ENCODE measurements at places on chromosomes 6 and 20.

GRCh38 chr6:80940571-80940970 is 811.9 kb downstream of the TENT5A start:
- no peak for DNase-seq

DNA sequence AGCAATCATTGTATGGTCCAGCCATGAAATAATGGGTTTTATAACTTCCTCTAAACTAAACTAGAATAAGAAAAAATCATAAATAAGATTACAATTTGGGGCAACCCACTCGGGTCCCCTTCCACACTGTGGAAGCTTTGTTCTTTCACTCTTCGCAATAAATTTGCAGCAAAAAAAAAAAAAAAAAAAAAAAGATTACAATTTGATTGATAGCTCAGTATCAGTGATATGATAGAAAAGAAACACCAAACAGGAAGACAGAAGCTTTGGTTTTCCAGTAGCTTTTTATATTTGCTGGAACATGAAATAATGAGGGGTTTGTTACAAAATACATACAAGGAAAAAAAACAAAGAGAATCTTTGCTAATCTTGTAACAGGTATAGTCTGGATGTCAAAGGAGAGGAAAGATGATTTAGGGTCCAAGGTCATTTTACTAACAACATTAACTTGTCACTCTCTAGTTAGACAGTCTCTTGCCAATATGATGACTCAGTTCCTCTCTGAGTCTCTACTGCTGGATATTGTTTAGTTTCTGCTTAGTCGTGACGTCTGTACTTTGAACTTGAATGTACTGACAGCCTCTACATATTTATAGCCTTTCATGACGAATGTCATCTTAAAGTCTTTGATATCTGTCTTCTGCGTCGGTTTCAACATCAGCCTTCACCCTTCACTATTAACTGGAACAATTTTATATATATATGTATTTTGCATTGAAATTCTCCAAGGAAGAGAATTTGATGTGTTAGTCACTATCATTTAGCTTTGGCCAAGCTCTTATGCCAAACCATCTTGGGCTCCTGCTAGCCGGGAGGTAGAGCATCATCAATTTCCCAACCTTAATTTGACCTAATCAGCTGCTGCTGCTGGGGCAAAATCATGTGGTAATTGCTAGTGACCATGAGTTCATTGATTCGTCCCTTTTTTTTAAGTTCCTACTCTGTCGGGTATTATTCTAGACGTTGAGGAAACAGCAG is 213.1 kb upstream of the STXBP5 start:
- DNase-seq = no peak

DNA sequence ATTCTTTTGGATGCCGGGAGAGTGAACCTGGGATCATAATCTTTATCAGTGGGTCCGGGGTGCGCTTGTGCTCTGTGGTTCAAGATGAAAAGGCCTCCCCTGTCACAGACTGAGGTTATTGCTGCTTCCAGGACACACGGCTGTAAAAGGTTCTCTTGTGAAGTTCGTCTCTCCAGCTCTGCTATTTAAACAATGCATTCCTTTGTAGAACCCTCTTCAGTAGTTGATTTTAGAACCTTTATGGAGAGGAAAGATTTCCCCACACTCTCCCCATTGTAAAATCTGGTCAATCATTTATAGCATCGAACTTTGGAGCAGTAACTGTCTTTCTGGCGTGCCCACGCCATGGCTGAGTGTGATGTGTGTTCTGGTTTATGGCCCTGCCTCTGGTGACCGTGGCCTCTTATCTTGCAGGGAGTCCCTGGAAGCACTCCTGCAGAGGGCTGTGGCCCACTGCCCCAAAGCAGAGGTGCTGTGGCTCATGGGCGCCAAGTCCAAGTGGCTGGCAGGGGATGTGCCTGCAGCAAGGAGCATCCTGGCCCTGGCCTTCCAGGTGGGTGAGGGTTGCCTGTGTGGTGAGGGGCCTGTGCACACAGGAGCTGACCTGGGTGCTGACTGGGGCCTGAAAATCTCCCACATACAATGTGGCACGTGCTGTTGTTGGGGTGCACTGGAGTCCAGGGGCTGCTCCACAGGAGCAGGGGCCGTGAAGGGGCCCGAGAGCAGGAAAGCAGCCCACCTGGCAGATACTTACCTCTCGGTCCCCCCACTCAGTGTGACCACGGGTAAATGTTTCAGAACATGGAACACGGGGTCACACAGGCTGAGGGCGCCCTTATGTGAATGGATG is 11.6 kb upstream of the C20orf204 start:
- no peak for DNase-seq

DNA sequence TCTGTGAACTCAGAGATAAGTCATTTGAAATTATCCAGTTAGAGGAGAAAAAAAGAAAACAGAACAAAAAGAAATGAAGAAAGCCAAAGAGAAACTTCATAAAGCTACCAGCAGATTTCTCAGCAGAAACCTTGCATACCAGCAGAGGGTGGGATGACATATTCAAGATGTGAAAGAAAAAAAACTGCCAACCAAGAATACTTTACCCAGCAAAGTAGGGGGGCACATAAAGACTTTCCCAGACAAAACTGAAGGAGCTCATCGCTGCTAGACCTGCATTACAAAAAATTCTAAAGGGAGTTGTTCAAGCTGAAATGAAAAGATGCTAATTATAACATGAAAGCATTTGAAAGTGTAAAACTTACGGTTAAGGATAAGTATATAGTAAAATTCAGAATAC is 246.3 kb downstream of the FNDC1 start:
- DNase-seq = no peak

GRCh38 chr6:21750575-21750974 is 157.0 kb downstream of the SOX4 start:
- DNase-seq = no peak

DNA sequence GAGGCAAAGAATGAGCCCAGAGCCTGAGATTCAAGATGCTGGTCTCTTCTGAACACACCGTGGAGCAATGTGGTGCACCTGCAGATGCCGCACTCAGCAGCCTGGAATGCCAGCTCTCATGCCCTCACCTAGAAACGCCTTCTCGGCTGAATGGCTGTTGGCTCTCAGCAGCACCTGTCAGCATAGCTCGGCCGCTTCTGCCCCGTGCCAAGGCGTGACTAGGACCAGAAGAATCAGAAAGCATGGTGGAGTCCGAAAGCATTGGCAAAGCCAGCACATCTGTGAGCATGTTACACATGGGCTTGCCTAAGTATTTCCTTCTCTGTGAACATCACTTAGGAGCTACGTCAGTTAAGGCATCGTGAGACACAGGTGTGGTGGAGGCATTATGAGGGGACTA is 140.8 kb downstream of the MAP3K4 start:
- no peak for DNase-seq

- no peak for DNase-seq
Observed at GRCh38 chr6:111550195-111550594, 55.5 kb downstream of the TRAF3IP2 start.

DNA sequence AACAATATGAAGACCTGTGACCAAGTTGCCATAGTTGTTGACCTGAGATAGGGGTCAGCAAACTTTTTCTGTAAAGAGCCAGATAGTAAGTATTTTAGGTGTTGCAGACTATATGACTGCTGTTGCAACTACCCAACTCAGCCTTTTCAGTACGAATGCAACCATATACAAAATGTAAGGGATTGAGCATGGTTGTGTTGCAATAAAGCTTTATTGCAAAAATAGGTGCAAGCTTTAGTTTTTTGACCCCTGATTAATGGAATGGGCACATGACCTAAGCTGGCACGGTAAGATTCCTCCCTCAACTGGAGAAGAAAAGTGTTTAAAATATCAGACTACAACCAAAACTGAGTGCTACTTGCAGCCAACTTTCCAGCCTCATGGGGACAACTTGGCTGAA is 17.3 kb upstream of the EPM2A start:
- no peak for DNase-seq

- DNase-seq = no peak
Observed at GRCh38 chr6:110285306-110286060, 72.7 kb downstream of the METTL24 start.

GRCh38 chr6:30881392-30882203 is 2.7 kb upstream of the DDR1 start:
- DNase-seq = no peak

DNA sequence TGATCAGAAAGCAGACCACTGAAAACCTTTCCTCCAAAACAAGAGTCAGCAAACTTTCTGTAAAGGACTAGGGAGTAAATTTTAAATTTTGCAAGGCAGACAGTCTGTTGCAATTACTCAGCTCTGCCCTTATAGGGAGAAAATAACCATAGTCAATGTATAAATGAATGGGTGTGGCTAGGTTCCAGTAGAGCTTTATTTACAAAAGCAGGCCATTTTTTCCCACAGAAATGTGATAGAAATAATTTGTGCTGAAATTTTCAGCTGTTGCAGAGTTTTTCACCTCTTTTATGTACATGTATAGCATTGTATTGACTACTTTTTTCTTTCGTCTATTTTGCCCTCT is 7.7 kb downstream of the AMD1 start:
- DNase-seq = no peak

- no peak for DNase-seq
Observed at GRCh38 chr6:62013719-62014118, 272.3 kb downstream of the KHDRBS2 start.

DNA sequence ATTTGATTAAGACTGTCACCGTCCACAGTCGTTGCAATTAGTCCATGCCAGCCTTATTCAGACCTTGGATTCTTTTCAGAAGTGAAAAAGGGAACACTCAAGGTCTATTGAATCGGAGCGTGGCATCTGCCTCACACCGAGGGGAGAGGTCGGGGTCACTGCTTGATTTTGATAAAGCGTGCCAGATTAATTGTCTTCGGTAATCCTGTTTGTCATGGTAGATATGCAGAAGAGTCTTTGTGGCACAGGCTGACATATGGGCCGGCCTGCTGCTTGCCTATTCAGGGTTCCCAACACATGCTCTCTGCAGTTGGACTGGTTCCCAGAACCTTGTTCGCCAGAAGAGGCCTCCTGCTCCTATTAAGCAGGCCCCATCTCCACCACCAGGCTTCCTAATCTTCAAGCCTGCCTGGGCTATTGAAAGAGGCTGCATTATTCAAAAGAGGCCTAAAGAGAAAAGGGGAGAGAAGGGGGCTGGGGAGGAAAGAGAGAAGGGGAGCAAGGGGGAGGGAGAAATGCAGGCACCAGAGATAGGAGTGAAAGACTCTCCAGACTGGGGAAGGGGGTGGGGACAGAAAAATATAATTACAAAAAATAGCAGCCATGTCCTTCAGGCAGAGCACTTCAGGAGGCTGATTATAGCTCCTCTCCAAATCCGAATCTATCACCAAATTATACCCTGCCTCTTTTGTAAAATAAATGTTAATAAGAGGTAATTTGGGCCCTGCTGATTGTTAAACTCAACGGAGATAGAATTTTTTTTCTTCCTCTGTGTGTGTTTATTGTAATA is 611.3 kb downstream of the HDGFL1 start:
- DNase-seq = no peak

GRCh38 chr6:85346196-85346595 is 103.7 kb upstream of the NT5E start:
- DNase-seq = no peak

GRCh38 chr6:44634321-44634720 is 246.8 kb downstream of the CDC5L start:
- DNase-seq = no peak

GRCh38 chr20:63747622-63748069 is 8.1 kb downstream of the SLC2A4RG start:
- no peak for DNase-seq

- no peak for DNase-seq
Observed at GRCh38 chr6:122648726-122649125, 38.5 kb downstream of the PKIB start.

DNA sequence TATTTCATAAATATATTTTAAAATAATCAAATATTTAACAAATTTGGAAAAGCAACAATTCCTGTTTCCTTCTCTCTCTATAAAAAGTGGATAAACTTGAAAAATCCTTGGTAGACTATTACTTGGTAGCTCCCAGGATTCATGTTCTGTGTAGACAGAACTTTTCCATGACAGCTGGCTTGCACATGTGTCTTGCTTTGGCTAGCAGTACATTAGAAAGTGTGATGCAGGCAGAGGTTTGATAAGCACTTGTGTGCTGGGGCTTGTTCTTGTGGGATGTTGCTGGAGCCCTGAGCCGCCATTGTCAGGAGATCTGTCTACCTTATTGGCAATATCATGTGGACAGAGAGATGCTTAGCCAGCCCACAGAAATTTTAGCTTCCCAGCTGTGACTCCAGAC is 327.2 kb downstream of the CDKAL1 start:
- no peak for DNase-seq

DNA sequence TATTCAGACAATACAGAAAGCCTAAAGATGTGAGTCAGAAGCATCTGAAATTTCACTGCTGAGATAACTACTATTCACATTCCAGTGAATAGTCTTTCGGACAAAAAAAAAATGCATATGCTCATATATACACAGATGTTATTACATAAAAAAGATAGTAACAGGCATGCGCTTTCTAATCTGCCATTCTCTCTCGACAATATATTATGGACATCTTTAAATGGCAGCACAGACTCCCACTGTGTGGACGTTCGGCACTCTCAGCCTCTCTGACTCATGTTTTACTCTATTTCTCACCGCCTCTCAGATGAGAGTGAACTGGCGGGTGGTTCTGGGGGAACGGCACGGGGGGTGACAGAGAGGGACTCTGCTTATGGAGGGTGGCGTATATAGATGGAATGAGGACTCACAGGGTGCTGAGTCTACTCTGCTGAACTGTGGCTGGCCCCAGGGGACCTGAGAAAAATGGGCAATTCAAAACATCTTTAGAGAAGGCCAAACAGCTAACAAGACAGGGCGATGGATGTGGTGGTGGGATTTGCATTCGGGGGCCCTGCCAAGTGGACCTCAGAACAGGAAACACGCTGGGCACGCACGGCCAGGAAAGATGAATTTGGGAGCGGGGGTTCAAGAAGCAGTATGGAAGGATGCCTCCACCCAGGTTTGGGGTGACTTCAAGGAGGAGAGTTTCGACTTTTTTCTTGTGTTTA is 68.9 kb downstream of the MDGA1 start:
- no peak for DNase-seq

DNA sequence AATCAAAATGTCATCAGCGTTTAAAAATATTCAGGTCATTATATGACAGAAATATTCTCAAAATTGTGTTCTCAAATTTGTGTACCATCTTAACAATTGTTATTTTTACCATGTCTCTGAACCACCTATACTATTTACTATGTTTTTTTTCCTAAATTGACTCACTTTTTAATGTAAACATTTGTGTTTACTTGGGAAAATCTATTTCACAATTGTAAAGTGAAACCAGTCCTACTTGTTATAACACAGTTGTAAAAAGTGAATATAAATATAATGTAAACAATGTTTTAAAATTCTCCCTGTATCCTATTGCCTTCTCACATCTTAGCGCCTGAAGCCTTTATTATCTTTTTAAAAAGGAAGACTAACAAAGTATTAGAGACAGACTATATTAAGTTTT is 83.5 kb downstream of the ADGRG6 start:
- DNase-seq = no peak

DNA sequence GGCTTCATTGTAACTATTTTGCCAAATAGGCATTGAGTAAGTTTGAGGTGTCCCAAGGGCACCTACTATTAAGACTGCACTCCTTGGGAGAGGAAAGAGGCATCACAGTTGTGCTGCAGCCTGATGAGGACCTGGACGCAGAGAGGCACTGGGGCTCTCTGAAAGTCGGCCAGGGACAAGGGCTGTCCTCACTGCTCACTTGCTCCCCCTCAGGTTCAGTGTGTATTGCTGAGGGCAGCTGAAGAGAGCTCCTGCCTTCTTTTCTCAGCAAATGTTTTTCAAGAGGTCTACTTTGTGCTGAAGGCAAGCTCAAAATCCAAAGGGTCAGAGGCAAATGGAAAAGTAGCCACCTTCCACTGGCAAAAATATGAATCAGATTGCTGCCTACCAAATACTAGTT is 331.8 kb downstream of the RIMS1 start:
- DNase-seq = no peak

GRCh38 chr6:142359271-142359960 is 57.6 kb downstream of the ADGRG6 start:
- no peak for DNase-seq

Data from effector CD4-positive, alpha-beta T cell (primary cell).